ENCODE measurements at places on chromosomes 7 and 10. TPM values are rescaled to one million over a fixed set of nuclear protein-coding genes. Genes with fewer than 3 reads are reported as not detected.

The FKBP6 gene
- polyA plus RNA-seq: not detected

The HMX2 gene
- not detected for polyA plus RNA-seq

The LRIT1 gene
- polyA plus RNA-seq: not detected

The KEL gene
- 3.4 TPM for polyA plus RNA-seq

The FAM25A gene
- not detected for polyA plus RNA-seq

The ABCB1 gene
- polyA plus RNA-seq: 0.47 TPM

The FRA10AC1 gene
- 20.1 TPM for polyA plus RNA-seq

The CHCHD2 gene
- polyA plus RNA-seq: 264 TPM

The AGR2 gene
- 6.2 TPM for polyA plus RNA-seq

The MMD2 gene
- not detected for polyA plus RNA-seq

The HYAL4 gene
- polyA plus RNA-seq: not detected

The VAX1 gene
- not detected for polyA plus RNA-seq

The ZNF800 gene
- polyA plus RNA-seq: 10.8 TPM

The MYL10 gene
- polyA plus RNA-seq: 13.6 TPM

The ASZ1 gene
- not detected for polyA plus RNA-seq

The CHN2 gene
- 18.2 TPM for polyA plus RNA-seq

The GPR158 gene
- polyA plus RNA-seq: 0.07 TPM

The SMO gene
- 63.5 TPM for polyA plus RNA-seq

The LRRC4 gene
- polyA plus RNA-seq: 3.0 TPM

The FAM25C gene
- not detected for polyA plus RNA-seq

The GRM3 gene
- 0.12 TPM for polyA plus RNA-seq

The MEOX2 gene
- 93.1 TPM for polyA plus RNA-seq

The CYP3A4 gene
- polyA plus RNA-seq: 0.13 TPM

The OR2A7 gene
- polyA plus RNA-seq: 1.0 TPM

The EN2 gene
- 0.50 TPM for polyA plus RNA-seq

The VWA2 gene
- 4.1 TPM for polyA plus RNA-seq

The BCAP29 gene
- 53.3 TPM for polyA plus RNA-seq

The PBLD gene
- polyA plus RNA-seq: 4.7 TPM

The CAMK2B gene
- 12.2 TPM for polyA plus RNA-seq

The RPEL1 gene
- polyA plus RNA-seq: 0.09 TPM

The RTKN2 gene
- polyA plus RNA-seq: 3.6 TPM

The GIMAP2 gene
- 6.7 TPM for polyA plus RNA-seq

The LBX1 gene
- 10.1 TPM for polyA plus RNA-seq

The CHAT gene
- 0.32 TPM for polyA plus RNA-seq

The ASIC3 gene
- polyA plus RNA-seq: 3.6 TPM

The ELAPOR2 gene
- polyA plus RNA-seq: 4.3 TPM

The CRYGN gene
- polyA plus RNA-seq: 0.05 TPM

The MGAM2 gene
- polyA plus RNA-seq: not detected

The ZNF425 gene
- polyA plus RNA-seq: 4.5 TPM

The WASL gene
- polyA plus RNA-seq: 34.4 TPM

The FANK1 gene
- 0.61 TPM for polyA plus RNA-seq

The EGR2 gene
- 3.4 TPM for polyA plus RNA-seq

The JAKMIP3 gene
- 0.49 TPM for polyA plus RNA-seq

The AMZ1 gene
- 0.16 TPM for polyA plus RNA-seq

The LHPP gene
- polyA plus RNA-seq: 9.8 TPM

The NUP42 gene
- polyA plus RNA-seq: 32.2 TPM
